Bladder microvascular endothelial cell (primary cell): ENCODE measurements at places on chromosomes 5 and 9. TPM values are rescaled to one million over a fixed set of nuclear protein-coding genes. Genes with fewer than 3 reads are reported as not detected.

LHX2 gene
- 0.06 TPM in 1 of 2 replicates, not detected in the other for total RNA-seq

GAPT gene
- total RNA-seq, result not detected in 2 replicates

SPATA31D4 gene
- not detected in 2 replicates for total RNA-seq

GDF9 gene
- not detected in 2 replicates for total RNA-seq

SAP30L gene
- 25.1 and 49.7 TPM in 2 replicates for total RNA-seq
